ENCODE measurements at places on chromosomes 4 and X.

GRCh38 chr4:150952167-150952845, 62.8 kb downstream of the LRBA start:
- no peak for DNase-seq

GRCh38 chr4:105179539-105180401, 33.1 kb downstream of the TET2 start:
- DNase-seq, result no peak

GRCh38 chr4:176583278-176583677, 209.4 kb downstream of the VEGFC start:
- no peak for DNase-seq

DNA sequence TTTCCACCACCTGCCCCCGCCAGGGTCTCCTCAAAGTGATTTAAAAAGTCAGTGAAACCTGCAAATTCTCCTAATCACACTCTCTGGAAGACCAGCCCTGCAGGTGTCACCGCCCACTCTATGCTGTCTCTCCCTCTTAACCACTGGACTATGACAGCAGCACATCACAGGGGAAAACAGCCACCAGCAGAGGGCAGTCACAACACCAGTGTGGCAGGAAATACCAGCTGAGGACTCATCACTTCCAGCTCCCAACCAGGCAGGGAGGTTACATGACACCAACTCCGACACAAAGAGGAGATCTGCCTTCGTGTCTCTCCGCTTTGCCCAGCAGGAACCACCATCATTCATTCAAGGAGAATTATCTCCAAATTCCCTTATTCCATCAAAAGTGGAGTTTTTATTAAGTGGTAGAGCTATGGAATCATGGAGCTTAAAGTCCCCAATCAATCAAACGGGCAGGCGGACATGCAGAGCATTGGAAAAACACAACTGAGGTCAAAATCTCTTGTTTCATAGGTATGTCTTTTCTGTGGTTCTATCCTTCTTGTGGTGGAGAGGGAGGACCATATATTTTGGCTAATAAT, 91.3 kb downstream of the NSUN7 start:
- peak; percentile 47 for DNase-seq
